Stimulated activated CD4-positive, alpha-beta T cell treated with anti-CD3 and anti-CD28 coated beads, Interleukin-1b, Interleukin-23, amount 100 ng/mL, for 1 hour (primary cell): ENCODE measurements at places on chromosomes 2 and 18.

DNA sequence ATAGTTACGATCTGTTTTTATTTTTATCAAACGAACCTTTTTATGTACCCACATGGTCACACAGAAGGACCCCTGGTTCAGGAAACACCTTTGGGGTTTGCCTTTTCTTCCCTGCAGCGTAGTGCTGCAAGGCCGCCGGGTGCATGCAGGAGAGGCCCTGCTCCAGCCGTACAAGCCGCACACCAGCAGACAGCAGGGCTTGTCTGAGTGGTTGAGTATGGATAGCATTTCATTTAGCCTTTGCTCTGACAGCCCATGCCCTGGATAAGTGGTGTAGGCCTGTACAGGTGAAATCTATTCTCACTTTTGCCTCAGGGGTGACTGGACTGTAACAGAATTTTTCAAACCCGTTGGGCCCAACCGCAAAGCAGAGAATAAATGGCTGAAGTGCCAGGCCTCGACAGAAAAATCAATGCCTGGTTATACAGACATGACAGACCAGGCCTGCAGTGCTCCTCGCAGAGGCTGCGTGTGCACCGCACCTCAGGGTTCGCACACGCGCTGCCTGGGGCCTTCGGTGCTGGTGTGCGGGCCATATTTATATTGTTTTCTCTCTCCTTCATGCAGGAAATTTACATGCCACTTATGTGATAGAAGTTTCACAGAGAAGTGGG, 279.1 kb downstream of the ZNF407 start:
- no peak for DNase-seq

GRCh38 chr2:68317971-68318913, 1.5 kb downstream of the CNRIP1 start:
- no peak for DNase-seq

- no peak for DNase-seq
Observed at GRCh38 chr2:208315081-208315788, 49.2 kb downstream of the PIKFYVE start.

DNA sequence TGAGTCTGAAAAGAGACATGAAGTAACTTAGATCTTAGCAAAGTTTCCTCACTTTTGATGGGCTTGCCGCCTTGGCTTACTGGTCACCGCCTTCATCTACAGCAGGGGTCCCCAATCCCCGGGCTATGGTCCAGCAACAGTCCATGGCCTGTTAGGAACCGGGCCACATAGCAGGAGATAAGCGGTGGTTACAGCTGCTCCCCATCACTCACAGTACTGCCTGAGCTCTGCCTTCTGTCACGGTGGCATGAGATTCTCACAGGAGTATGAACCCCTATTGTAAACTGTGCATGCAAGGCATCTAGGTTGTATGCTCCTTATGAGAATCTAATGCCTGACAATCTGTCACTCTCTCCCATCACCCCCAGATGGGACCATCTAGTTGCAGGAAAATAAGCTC, 72.9 kb downstream of the BIN1 start:
- DNase-seq: no peak

- no peak for DNase-seq
Observed at GRCh38 chr18:77065221-77065981, 67.2 kb downstream of the MBP start.

- DNase-seq: no peak
Observed at GRCh38 chr2:239322416-239323086, 78.3 kb downstream of the HDAC4 start.
